Germinal center (tissue), 1 donor: ENCODE measurements at places on chromosomes 1 and 21.

- no peak for DNase-seq
Observed at GRCh38 chr1:12593621-12594066, 24.4 kb downstream of the DHRS3 start.

- DNase-seq: no peak
Observed at GRCh38 chr1:222224636-222225315, 323.1 kb downstream of the HHIPL2 start.

- no peak for DNase-seq
Observed at GRCh38 chr1:185971688-185972087, 237.5 kb downstream of the HMCN1 start.

- no peak for DNase-seq
Observed at GRCh38 chr1:110094931-110095654, 17.1 kb upstream of the UBL4B start.

DNA sequence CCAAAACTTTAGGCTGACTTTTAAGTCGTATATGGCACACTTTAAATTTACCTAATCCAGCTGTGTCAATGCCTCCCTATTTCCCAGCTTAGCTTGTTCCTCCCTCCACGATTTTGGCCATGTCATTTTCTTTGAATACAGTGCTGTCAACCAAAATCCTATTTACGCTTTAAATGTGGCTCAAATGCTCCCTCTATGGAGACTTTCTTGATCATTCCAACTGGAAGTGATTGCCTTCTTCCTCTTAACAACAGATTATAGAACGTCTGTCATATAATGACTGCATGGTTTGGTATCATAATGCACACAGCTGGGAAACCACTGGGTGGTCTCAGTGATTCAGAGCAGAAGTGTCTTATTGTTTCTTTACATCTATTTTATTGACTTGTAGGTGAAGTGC is 18.9 kb upstream of the BATF3 start:
- DNase-seq: no peak

- no peak for DNase-seq
Observed at GRCh38 chr1:20359451-20360330, 69.0 kb downstream of the VWA5B1 start.

DNA sequence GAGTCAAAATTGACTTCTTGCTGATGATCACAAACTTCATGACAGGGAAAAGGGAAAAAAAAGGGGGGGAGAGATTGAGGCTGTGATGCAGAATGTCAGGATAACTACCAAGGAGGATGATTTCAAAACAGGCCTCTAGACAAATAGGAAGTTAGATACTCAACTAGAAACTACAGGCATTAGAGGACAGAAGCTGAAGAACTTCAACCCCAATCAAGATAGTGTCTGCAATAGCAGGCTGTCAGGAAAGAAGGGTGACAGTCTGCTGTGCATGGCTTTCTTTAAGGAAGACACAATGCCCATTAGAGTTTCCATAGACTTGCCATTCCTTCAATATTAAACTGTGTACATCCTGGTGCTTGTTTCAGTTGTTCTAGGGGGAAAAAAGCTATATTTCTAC is 257.2 kb downstream of the TTLL7 start:
- no peak for DNase-seq

DNA sequence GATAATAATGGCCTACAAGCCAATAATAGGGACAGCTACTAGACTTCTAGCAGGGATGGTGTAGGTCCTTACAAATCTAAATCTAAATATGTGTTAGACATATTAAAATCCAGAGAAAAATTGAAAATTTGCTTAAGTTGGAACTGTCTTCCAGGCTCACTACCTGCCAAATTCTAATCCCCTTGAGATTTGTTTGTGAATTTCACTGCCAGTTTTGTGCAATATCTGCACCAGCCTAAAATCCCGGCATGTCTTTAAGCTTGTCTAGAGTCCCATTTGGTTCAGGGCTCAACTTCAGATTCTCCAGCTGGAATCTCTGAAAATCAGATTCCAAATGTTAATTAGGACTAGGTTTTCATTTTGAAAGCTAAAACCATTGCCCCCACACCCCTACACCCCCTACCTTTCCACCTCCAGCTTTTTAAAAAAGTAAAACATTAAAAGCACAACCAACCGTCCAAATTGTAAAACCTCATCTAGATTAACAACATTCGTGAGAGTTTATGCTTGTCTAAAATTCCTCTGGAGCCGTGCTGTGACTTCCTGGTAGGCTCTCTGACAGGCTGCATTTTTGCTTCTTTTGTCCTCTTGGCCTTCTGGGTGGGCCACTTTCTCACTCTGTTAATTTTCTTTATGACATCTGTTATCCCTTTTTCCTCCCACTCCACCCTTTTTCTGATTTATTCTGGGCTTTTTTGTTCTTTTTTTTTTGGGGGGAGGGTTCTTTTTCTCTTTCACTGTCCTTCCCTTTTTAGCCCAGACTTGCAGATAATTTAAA is 348.7 kb downstream of the PAPPA2 start:
- DNase-seq: no peak

DNA sequence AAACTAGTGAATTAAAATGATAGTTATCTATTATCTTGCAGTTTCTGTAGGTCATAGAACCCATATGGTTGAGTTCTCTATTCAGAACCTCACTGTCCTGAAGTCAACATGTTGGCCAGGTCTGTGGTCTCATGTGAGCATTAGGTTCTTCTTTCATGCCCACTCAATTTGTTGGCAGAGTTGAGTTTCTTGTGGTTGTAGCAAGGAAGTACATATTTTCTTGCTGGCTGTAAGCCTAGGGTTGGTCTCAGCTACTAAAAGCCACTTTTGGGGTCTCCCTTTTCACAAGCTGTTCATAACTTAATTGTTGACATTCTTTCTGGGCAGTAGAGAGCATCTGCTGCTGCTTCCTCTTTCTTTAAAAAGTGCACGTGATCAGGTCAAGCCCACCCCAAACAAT is 1165.1 kb upstream of the NCAM2 start:
- DNase-seq: no peak

DNA sequence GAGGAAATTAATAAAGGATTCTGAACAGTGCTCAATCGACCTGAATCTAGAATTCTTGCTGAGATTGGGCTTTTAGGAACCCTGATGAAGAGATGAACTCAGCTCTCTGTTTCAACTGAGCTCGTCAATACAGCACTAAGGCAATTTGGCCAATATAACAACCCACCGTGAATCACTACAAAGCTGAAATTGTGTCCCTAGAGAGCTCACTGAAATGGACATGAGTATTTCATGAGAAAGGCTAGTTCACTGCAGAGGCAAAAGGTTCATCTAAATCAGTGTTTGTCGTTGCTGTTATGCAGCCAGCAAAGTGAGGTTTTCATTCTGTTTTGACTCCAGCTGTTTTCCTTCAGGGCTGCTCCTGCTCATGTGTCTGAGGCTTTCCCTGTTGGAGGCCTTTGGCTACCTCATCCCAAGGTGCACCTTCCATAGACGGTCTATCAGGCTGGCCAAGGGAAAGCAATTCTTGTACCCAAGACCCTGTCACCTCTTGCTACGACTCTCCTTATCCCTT is 83.5 kb downstream of the URB2 start:
- DNase-seq: no peak

DNA sequence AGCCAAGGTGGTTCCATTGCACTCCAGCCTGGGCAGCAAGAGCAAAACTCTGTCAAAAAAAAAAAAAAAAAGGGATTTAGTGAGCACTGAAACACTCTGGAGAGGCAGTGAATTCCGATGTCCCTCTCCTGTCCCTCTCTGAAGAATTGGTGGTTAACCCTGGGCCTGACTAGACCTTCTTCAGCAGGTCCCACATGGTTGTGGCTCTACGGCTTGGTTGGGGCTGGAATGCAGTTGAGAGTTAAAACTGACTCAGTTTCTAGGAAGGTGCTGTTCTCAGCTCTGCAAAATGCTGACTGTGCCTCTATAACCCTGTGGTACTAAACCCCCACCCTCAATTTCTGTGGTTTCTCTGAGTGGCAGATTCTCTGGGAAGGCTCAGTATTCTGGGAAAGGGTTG is 173.3 kb downstream of the SEC16B start:
- DNase-seq: no peak

DNA sequence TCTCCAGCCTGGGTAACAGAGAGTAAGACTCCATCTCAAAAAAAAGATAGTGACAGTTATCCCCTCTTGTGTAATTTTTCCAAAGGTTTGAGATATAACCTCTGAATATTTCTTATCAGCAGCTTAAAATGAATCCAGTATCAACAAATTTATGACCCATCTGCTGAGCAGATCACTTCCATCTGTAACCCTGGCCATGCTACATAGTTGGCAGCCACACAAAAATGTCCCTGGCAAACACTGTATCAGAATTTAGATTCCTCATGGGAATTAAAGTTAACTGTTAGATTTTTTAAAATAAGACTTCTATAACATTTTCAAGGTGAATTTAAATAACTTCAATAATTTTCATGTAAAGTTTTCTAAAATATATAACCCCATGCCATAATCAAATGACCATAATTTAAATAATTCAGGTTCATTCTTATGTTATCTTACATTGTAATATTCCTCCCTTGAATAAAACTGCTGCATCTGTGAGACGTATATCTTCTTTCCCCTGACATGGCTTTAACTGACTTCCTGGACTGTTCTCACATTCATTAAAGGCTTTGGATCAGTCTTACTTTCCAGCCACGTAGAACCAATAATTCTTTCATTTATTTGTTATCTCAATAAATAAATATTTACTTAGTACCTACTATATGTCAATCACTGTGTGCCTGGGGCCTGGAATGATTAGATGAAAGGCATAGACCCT is 5.3 kb upstream of the PRPF38B start:
- no peak for DNase-seq

GRCh38 chr21:42478504-42478903 is 17.5 kb downstream of the RSPH1 start:
- no peak for DNase-seq
